ENCODE measurements at places on chromosomes 4 and X. TPM values are rescaled to one million over a fixed set of nuclear protein-coding genes. Genes with fewer than 3 reads are reported as not detected.

Gene VCX
- total RNA-seq: not detected

Gene FABP2
- not detected for total RNA-seq

Gene SSX1
- total RNA-seq: not detected

Gene SPANXD
- not detected for total RNA-seq

Gene ZCCHC12
- total RNA-seq: 0.26 TPM

Gene RIBC1
- 1.3 TPM for total RNA-seq

Gene NEIL3
- total RNA-seq: 12.1 TPM

Gene COL25A1
- total RNA-seq: not detected

Data from A549 treated with ZK216348 at 1 μM for 4 hours (cell line).